ENCODE measurements at places on chromosomes 16 and 17.

GRCh38 chr17:4007346-4008081 lies 43.3 kb upstream of the ATP2A3 start:
- no peak for DNase-seq

- no peak for DNase-seq
These were observed 29.1 kb downstream of the SNN start for GRCh38 chr16:11697319-11697718.

GRCh38 chr16:64615630-64616280 lies 506.1 kb downstream of the CDH11 start:
- no peak for DNase-seq

DNA sequence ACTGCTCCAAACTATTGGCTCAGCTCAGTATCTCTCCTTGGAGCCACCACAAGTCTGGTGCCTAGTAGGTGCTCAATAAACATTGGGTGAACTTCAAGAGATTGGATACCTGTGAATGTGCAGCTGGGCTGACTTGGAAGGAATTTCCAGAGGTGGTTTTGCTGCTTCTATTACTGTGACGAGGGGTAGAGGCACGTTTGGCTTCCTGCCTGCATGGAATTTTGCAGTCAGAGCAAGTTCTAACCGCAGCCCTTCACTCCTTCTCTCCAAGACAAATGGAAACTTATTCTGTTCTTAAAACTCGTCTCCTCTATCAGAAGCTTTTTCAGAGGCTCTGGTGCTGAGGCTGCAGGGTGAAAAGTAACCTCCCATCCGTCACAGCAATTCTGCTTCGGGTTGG lies 342.5 kb downstream of the CPPED1 start:
- no peak for DNase-seq

DNA sequence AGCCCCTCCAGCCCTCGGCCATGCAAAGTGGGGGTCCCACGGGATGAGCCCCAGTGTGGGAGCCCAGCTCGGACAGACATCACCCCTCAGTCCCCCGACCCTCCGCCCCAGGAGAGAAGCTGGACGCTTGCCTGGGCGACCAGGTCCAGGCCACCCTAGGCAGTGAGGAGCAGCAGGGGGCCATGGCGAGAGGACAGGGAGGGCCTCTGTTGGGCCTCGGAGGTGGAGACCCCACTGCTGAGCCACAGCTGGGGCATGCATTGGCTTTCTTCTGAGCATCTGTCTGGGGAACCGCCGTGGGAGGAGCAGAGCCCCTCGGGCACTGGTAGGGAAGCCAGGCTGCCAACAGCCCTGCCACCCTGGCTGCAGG lies 13.0 kb downstream of the ACTG1 start:
- DNase-seq = no peak

- DNase-seq = no peak
These were observed 1.5 kb downstream of the MXRA7 start for GRCh38 chr17:76709077-76709950.

GRCh38 chr16:85261204-85261603 lies 148.9 kb upstream of the CIBAR2 start:
- no peak for DNase-seq
